ENCODE measurements at places on chromosomes 3 and 15. TPM values are rescaled to one million over a fixed set of nuclear protein-coding genes. Genes with fewer than 3 reads are reported as not detected.

Gene PPP1R14D
- polyA plus RNA-seq: not detected

Gene AP3B2
- not detected for polyA plus RNA-seq

DNA sequence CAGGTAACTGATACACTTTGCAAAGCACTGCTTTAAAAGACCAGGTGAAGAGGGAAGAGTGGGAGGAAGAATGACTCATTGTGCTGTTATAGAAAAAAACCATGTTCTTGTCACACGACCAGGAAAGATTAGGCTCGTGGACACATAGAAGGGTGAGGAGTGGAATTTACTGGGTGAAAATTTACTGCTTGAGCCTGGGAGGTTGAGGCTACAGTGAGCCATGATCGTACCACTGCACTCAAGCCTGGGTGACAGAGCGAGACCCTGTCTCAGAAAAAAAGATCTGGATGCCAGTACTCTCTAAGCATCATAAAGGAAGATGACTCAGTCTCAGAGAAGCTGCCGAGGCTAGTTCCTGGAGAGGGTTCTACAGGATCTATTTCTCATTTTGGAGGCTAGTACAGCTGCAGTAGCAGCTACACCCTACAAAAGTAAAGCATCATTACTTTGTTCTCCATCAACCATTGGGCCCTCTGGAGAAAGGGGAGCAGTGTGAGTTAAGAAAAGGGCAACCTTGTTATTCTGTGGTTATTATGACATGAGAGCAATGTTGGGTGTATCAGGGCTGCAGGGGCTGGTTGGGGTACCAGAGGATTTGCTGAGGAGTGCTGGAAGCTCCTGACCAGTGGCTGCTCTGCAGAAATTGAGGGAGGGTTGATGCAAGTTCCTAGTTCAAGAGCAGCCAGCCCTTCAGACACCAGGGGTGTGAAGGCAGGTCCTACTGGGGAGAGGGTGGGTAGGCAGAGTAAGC, 75.4 kb downstream of the CMTM8 start:
- no peak overlapping the region for H3K4me3 ChIP-seq
- no peaks in the 10 kb centered on the region for H3K4me1 ChIP-seq
- no peaks in the 10 kb centered on the region for H3K36me3 ChIP-seq
- H3K27me3 ChIP-seq: peaks cover 3% of the 10 kb centered on the region
- H3K27ac ChIP-seq: no peak overlapping the region
- DNase-seq: no peak

DNA sequence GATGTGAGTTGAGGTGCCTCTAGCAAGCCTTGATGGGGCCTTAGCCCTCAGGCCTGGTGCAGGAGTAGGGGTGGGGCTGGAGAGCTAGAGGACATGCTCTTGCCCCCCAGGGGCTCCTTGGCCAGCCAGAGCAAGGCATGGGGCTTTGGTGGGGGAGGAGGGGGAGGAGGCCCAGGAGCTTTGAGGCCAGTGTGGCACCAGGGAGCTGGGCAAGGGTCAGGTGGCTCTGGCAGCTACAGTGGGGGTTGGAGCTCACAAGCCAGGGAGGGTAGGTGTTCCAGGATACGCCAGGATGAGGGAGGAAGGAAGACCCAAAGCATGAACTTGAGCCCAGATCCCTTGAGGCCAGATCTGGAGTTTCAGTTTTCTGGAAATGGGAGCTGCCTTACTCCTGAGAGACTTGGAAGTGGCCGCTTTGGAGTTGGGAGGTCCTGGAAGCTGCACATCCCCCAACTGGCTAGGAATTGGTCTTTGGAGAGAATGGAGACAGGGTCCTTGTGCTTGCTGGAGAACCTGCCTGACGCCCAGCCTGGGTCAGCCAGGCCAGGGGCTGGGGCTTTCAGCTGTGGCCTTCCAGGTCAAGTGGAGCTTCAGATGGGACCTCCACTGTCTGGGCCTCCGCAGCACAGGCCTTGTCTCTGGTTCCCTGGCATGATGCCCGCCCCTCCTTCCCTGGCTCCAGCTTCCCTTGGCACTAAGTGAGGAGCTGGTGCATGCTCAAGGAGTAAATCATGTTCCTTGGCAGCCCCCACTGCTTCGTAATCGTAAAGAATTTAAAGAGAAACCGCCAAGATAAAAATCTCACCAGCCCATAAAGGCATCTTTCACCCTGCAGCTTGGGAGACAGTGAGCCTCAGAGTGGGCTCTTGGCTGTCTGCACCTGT, 8.7 kb downstream of the SEMA3F start:
- H3K4me1 ChIP-seq: no peaks in the 10 kb centered on the region
- no peaks in the 10 kb centered on the region for H3K36me3 ChIP-seq
- no peak overlapping the region for H3K27ac ChIP-seq
- H3K27me3 ChIP-seq: peaks cover 4% of the 10 kb centered on the region
- H3K4me3 ChIP-seq: no peak overlapping the region
- DNase-seq: no peak

DNA sequence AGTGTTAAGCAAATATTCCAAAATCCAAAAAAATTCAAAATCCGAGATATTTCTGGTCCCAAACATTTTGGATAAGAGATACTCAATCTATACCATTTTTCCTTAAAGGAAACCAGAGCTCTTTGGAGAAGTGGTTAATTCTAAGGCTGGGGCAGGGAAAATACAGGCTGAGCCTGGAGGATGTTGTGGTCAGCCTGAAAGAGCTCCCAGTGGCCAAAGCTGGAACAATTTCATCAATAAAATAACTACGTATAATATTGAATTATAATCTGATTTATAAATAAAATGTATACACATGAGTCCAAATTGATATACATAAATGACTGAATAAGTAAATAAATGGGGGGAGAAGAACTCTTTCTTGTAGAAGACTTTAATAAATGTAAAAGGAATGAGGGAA, 24.6 kb downstream of the PPARG start:
- no peak for DNase-seq
- peaks cover 1% of the 10 kb centered on the region for H3K27me3 ChIP-seq
- no peaks in the 10 kb centered on the region for H3K4me1 ChIP-seq
- H3K4me3 ChIP-seq: no peak overlapping the region

DNA sequence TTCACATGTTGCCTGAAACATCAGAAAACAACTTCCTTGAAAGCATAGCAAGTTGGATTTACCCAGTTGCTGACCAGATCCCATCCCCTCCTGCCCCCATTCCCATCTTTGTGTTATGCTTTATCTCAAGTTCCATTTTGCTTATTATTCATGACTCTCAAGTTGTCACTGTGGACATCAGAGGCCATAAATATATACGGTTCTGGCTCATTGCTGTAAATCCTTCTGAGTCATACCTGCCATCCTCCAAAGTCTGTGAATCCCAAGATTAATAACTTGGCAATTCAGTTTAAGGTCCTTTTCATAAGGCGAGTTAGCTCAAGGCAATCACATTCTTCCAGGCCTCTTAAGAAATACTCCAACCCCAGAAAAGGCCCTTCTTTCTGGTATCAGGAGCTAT, 126.2 kb upstream of the C2CD4B start:
- peaks cover 4% of the 10 kb centered on the region for H3K27me3 ChIP-seq
- no peaks in the 10 kb centered on the region for H3K4me1 ChIP-seq
- H3K4me3 ChIP-seq: no peak overlapping the region
- H3K27ac ChIP-seq: no peak overlapping the region
- DNase-seq: no peak

DNA sequence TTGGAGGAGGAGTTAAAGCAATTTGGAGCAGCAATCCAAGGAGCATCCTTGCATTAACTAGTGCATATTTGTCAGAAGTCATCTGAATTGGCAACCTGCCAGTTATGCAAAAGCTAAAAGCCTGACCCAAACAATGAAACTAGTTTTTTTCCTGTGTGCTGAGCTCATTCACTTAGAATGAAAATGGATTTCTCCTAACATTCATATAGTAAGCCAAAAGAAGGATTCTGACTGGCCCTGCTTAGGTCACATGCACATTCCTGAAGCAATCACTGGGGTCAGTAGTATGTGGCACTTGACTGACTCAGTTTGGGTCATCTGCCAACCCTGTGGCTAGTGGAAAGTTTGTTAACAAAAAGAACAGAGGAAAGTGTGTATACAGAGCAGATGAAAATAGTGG, 30.5 kb downstream of the OXSM start:
- no peak for DNase-seq
- no peak overlapping the region for H3K4me3 ChIP-seq
- no peaks in the 10 kb centered on the region for H3K27me3 ChIP-seq

- no peak for DNase-seq
- no peaks in the 10 kb centered on the region for H3K4me1 ChIP-seq
- H3K36me3 ChIP-seq: no peaks in the 10 kb centered on the region
- H3K27me3 ChIP-seq: peaks cover 2% of the 10 kb centered on the region
- no peak overlapping the region for H3K27ac ChIP-seq
- no peak overlapping the region for H3K4me3 ChIP-seq
These were observed 12.8 kb upstream of the RFT1 start for GRCh38 chr3:53142986-53143385.

DNA sequence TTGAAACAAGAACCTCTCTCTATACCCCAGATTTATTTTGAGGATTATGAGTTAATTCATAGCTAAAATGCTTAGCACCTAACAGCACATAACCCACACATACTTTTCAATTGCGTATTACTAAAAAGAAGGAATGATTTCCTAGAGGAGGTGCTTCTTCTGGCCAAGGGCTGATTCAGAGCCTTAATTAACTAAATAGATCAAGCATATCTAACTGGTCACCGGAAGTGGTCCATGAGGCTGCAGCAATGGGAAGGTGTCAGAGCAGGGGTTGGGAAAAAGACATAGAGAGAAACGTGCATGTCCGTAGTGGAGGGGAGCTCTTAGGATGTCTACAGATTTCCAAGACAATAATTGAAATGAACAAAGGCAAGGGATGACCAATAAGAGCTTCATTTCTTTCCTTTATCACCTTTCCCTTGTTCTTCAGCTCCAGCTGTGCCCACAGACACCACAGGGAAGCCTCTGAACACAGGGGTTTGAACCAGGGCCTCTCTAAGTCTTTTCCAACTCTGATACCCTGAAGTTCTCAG, 467 bp downstream of the HGD start:
- no peaks in the 10 kb centered on the region for H3K4me1 ChIP-seq
- peaks cover 5% of the 10 kb centered on the region for H3K27me3 ChIP-seq
- no peak overlapping the region for H3K4me3 ChIP-seq
- H3K27ac ChIP-seq: no peak overlapping the region
- no peak for DNase-seq
- H3K36me3 ChIP-seq: peaks cover 10% of the 10 kb centered on the region

- DNase-seq: no peak
- peaks cover 4% of the 10 kb centered on the region for H3K27me3 ChIP-seq
- no peak overlapping the region for H3K4me3 ChIP-seq
- H3K36me3 ChIP-seq: no peaks in the 10 kb centered on the region
- no peak overlapping the region for H3K27ac ChIP-seq
- peaks cover 5% of the 10 kb centered on the region for H3K4me1 ChIP-seq
These were observed 1.1 kb downstream of the STAC start for GRCh38 chr3:36381311-36381956.

DNA sequence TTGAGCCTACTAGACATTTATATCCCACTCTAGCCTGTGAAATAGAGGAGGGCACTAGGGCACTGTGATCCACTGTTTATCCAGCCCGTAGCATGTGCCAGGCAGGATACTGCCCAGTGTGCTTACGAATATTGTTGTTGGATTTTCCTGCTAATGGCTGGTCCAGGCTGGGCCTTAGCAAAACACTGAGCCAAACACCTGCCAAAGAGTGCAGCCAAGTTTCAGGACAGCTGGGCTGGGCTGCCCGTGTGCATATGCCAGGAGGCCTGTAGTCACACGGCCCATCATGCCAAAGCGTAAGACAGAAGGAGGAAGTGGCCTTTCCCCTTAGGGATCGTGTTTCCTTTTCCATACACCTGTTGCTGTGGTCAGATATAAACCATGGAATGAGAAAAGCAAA, 54.5 kb upstream of the ABHD10 start:
- H3K27me3 ChIP-seq: no peaks in the 10 kb centered on the region
- DNase-seq: no peak
- no peaks in the 10 kb centered on the region for H3K4me1 ChIP-seq
